ENCODE measurements at places on chromosomes 7 and 10. TPM values are rescaled to one million over a fixed set of nuclear protein-coding genes. Genes with fewer than 3 reads are reported as not detected.
A peak's percentile ranks its signal among the peaks of the same experiment; 100 is the strongest.

The MXI1 gene
- 5.3 TPM for total RNA-seq

The SEC61G gene
- 180 TPM for total RNA-seq

The CFAP69 gene
- total RNA-seq: 0.63 TPM

The CDCA7L gene
- 41.0 TPM for total RNA-seq

The FKBP6 gene
- not detected for total RNA-seq

The ZNF680 gene
- total RNA-seq: 9.5 TPM

The ATP6V0A4 gene
- under 0.01 TPM for total RNA-seq

DNA sequence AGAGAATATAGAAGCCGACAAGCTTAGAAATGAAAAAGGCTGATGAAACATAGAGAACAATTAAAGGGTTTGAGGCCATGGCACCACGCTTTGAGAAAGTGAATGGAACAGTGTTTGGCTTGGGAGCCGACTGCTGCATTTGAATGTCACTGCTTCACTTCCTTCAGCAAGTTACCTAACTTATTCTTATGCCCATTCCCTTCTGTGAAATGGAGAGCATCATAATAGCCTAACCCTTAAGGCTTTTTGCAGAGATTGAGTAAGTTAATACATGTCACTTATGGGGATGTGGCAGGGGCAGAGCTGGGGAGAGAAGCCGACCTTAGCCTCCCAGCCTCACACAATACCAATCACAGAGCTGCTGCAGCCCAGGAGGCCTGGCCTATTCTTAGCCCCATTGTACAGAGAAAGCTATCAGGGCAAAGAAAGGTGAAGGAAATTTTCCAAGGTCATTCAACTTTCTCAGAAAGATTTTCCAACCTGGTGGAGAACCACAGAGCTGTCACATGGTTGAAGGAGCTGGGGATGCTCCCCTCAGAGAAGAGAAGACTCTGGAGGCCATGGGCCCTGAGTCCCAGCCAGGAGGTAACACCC, 186.0 kb upstream of the GDF10 start:
- no peak for DNase-seq

DNA sequence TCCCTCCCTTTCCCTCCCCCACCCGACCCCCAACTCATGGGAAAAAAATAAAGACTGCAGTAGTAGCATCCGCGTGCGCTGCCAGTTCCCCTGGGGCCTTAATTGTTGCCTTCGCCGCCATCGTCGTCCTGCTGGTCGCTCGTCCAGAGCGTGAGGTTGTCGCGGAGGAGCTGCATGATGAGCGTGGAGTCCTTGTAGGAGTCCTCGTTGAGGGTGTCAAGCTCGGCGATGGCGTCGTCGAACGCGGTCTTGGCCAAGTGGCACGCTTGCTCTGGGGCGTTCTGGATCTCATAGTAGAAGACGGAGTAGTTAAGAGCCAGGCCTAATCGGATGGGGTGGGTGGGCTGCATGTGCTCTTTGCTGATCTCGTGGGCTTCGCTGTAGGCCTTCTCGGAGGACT, 27.0 kb downstream of the HSPB1 start:
- no peak for DNase-seq

DNA sequence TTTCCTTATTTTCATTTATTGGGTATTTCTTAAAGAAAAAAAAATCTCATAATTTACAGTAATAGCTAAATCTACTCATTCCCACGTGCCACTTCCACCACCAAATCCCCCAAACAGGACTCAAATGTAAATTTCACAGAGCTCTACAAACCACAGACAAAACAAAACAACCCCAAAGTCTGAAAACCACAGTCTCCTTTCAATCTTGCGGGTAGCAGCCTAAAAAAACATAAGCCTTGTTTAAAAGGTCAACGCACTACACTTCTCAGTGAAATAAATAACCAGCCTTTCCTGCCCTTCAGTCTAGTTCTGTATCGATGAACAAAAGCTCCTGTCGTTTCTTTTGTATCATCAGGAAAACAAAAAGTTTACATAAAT, 121.8 kb upstream of the AFAP1L2 start:
- peak; percentile 40 for DNase-seq

- DNase-seq: peak; percentile 34
These were observed 161.1 kb upstream of the SVIL start for GRCh38 chr10:29795850-29796249.

- DNase-seq: no peak
These were observed 71.2 kb downstream of the ALOX5 start for GRCh38 chr10:45444976-45445898.

- DNase-seq: no peak
These were observed 339.4 kb upstream of the KIAA1217 start for GRCh38 chr10:23869548-23869947.

DNA sequence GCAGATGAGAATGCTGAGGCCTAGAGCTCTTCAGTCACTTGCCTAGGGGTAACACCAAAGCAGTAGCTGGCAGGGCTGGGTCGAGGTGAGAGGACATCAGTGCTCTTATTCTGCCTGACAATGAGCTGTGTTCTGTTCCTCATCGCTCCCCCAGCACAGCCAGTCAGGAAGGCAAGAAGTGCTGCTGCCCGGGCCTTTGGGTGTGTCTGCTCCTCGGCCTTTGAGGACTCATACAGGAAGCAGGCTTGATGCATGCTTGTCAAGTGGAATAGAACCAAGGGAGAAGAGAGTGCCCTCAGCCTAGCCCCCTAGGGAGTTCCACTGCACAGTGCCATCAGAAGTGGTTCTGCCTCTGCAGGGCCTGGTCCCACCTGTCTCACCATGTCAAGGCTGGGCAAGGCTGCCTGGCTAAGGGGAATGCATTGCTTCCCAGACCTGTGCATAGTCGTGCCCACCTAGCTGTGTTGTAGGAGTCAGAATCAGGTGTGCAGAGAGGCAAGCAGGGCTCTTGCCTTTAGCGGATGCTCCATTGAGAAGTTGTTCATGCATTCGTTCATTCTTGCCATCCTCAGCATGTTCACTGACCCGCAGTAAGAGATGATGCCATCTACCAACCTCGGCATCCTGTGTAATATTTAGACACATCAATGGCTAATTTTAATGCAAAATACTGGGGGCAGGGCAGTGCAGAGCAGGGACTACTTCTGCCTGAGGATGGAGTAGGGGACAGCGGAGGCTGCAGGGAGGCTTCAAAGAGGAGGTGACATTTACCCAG, 156.6 kb downstream of the RPS24 start:
- no peak for DNase-seq

DNA sequence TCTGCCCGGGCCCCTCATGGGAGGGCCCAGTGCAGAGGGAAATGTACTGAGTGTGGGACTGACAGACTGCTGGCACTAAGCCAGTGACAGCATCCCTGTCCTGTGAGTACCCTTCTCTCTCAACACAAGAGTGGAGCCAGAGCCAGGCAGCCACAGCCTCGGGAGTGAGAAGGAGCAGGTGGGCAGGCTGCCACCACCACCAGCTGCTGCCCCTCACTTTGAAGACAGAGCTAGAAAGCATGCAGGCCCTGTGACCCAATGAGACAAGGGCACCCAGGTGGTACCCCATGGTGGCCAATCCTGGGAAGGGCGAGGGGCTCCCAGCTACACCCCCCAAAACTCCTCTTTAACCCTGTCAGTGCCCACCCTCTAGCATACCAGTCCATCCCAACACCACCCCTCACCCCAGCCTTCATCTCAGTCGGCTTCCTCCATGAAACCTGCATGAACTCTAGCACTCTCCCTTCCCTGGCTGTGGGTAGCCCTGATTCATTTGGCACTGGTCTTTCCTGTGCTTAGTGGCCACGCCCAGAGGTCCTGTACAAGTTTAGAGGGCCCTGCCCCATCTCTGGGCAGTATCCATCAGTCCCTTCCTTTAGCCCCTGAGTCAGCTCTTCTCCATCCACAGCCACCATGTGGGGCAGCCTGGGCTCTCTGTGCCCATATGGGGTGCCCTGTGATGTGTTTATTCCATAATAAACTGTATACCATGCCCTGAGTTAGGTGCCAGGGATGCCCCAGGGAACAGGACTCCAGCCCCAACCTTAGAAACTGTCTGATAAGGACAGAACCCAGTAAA, 207.0 kb upstream of the ZMIZ1 start:
- DNase-seq: no peak

DNA sequence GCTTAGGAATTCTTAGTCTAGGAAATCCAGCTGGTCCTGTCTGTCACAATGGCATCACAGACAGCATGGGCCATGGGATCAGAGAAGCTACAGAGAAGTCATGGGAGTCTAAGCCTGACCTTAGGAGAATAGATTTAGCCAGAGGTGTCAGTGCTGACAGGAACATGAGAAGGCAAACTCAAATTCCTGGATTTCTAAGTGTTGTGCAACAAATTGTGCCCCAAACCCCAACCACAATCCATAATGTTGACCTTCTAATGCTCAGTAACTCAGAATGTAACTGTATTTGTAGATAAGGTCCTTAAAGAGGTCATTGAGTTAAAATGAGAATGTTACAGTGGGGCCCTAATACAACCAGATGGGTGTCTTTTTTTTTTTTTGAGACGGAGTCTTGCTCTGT, 95.9 kb upstream of the RHOBTB1 start:
- DNase-seq: no peak

GRCh38 chr10:35921866-35922350, 279.8 kb upstream of the FZD8 start:
- no peak for DNase-seq
